ENCODE measurements at places on chromosomes 5 and 9.

- no peak for DNase-seq
These were observed 711.4 kb downstream of the EFNA5 start for GRCh38 chr5:106959387-106959786.

- DNase-seq: no peak
These were observed 72.6 kb upstream of the GALNT10 start for GRCh38 chr5:154117930-154118329.

GRCh38 chr9:84374516-84374915 is 34.0 kb upstream of the SLC28A3 start:
- DNase-seq: no peak

DNA sequence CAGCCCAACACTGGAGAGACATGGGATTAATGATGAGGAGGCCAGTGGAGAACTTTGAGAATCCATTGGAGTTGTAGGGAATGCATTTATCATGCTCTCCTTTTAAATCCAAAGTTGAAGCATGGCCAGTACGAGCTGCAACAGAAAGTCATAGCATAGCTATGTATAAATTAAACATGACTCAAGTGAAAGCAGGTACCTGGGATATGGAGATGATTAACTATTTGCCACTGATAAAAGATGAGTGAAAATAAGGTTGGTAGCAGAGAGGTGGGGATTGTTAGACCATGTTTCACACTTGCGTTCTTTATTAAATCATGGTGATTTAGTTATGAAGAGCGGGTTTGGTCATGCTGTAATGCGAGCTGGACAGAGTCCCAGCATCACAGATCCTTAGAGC is 189.6 kb downstream of the ARHGEF28 start:
- DNase-seq: no peak

DNA sequence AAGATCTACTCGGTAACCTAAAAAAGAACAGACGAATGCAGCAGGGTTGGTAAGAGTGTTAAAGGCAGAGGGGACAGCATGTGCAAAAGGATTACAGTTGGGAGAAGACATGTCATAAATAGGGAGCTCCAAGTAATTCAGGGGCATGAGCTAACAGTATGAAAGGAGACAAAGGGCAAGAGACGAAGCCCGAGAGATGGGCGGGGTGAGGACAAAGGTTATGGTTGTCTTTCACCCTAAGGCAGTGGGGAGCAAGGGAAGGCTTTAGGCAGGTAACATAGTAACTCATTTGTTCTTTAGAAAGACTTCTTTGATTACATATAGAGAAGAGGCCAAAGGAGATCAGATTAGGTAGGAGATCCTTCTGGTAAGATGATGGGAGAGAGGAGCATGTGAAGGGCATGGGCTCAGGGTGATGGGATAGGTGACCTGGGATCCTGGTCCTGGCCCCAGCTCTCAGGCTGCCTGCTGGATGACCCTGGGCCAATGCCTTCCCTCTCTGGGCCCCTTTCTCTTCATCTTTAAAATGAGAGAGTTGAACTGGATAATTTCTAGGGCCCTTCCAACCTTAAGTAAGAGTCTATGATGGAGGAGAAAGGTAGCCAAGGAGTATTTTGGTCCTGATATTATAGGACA is 19.5 kb downstream of the MORN5 start:
- DNase-seq: no peak

GRCh38 chr5:98911280-98912040 is 17.3 kb downstream of the CHD1 start:
- no peak for DNase-seq
